ENCODE measurements at places on chromosomes 7 and 10. TPM values are rescaled to one million over a fixed set of nuclear protein-coding genes. Genes with fewer than 3 reads are reported as not detected.

AGFG2 gene
- 19.5 TPM for total RNA-seq

DNA sequence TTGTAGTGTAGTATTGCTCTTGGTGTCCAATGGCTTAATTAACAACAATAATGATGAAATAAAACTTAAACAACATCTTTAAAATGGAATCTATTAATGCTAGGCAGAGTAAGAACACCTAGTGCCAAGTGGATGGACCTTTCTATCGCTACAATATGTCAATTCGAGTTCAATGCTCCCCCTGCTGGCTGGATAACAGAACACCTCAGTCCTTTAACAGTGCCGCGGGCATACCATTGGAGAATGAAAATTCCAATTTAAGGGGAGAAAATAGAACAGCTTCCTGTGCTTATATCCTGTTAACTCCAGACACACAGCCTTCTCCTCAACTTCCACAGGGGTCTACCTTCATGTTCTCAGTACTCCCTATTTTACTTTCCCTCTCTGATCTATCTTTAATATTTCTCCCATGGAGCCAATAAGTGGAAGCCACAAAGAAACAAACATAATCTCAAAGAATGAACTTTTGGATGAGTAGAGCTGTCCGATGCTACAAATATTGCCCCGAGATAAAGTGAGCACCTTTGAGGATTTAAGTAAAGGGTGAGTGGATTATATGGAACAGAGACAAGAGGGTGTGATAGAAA lies 41.4 kb downstream of the COL1A2 start:
- peak; percentile 57 for ATAC-seq

DNA sequence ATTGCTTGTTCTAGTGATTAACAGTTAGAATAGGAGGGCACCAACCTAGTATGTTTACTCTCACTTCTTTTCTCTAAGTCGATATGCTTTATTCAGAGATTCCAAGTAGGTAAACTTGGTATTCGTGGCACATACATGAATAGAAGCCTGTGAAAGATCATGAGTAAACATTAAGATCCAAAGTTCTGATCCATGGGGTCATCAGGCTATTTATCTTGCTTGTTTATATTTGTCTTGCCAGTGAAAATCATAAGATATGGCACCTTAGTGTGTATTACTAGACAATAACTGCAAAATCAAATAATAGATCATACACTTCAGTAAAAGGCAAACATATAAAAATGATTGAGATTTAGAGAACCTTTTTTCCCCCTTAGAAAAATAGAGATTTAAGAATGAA lies 56.5 kb upstream of the LHFPL3 start:
- ATAC-seq, result no peak

DNA sequence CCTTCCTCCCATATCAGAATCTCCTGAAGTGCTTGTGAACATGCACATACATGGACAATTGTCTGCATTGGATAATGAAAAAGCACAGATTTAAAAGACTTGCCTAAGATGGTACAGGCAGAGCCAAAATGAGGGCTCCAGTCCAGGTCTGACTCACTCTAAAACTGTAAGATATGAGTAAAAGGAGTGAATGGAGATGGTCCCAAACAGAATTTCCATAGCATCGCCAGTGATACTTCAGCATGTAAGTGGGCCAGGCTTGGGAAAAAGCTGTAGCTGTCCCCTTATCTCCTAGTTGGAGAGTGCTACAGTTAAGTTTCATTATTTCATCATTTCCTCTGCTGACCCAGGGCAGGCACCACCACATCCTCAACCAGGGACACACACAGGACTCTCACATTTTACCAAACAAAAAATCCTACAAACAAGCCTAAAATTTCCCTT lies 26.4 kb upstream of the IL6 start:
- ATAC-seq, result no peak

GRCh38 chr7:153110606-153111005 lies 351.1 kb downstream of the ACTR3B start:
- no peak for ATAC-seq

- no peak for ATAC-seq
Observed at GRCh38 chr10:30863516-30864210, 168.0 kb downstream of the ZNF438 start.

DNA sequence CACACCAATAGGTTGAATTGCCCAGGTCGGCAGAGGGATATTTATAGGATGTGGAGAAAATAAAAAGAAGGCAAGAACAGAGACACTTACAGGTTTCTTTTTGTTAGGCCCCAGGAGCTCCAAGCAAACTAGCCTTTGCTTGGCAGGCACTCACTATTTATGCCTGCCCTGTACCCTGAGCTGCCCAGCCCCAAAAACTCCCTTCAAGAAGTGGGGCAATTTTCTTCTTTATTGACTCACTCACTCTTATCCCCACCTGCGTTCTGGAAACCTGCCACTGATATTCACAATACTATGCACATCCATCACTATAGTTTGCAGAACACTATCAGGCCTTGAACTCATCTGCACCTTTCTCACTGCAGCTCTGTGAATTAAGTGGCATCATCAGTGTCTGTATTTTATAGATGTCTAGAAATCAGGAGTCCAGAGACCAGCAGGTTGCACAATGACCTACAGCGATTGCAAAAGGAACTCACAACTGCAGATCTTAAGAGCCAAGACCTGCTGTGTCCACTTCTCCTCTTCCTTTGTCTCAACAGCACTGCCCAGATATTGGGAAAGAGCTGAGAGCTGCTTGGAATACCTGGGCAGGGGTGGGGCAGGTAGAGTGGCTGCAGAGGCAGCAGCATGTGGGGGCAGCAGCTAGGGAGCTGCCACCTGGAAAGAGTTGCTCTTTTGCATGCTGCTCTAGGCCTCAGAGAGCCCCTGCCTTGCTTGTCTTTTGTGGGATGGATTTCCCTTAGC lies at the start of gene SFTPD:
TSS of gene SFTPD (minus strand) at position 130 of the 747 bp plus-strand sequence. CDS start 2,446 bp downstream, outside the sequence.
- ATAC-seq, result peak; percentile 63

GRCh38 chr10:132407243-132407746 lies 10.3 kb downstream of the PWWP2B start:
- peak; percentile 20 for ATAC-seq

GRCh38 chr7:98562381-98562823 lies 54.7 kb upstream of the NPTX2 start:
- no peak for ATAC-seq

ZNF239 gene
- total RNA-seq, result 0.64 TPM

LRRC17 gene
- 0.32 TPM for total RNA-seq

- ATAC-seq, result no peak
Observed at GRCh38 chr10:47087667-47088066, 176.4 kb downstream of the PTPN20 start.

GRCh38 chr10:11017570-11018431 lies at the start of gene CELF2:
CELF2 (plus strand) TSS chr10:11017872; CDS start chr10:11018090, 218 bp downstream.
- ATAC-seq, result peak; percentile 70

PURB gene
- total RNA-seq, result 19.4 TPM

DNA sequence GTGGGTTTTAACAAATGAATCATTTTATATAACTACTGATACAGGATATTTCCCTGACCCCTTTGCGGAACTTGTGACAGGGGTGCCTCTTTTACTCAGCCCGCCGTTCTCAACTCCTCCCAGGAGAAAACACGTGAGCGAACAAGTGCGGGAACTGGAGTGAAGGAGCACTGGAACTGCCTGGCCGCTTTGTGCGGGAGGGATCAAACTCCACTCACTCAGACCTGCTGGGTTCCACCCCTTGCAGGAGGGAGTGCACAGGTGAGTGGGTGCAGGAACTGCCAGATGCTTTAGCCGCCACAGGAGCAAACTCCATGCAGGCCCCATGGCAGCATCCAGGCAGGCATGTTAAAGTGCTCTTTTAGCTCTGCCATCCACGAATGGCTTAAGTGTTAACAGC lies 513.4 kb upstream of the GRM3 start:
- ATAC-seq, result no peak

- ATAC-seq, result no peak
Observed at GRCh38 chr7:152459724-152460251, 24.0 kb upstream of the KMT2C start.

GRCh38 chr7:121913947-121914675 lies 41.1 kb downstream of the PTPRZ1 start:
- ATAC-seq, result no peak

DNA sequence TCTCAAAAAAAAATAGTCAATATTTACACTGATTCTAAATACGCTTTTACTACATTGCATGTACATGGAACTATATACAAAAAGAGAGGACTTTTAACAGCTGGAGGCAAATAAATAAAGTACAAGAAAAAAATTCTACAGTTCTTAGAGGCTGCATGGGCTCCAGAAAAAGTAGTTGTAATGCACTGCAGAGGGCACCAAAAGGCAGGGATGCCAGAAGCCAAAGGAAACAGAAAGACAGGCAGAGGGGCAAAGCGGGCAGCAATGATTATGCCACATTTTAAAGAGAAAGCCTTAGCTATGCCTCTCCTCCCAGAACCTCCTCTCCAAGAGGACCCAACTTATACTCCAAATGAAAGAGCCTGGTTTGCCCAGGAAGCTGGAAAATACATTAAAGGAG lies 11.6 kb upstream of the ADCK2 start:
- no peak for ATAC-seq

ERV3-1 gene
- 17.3 TPM for total RNA-seq

DNA sequence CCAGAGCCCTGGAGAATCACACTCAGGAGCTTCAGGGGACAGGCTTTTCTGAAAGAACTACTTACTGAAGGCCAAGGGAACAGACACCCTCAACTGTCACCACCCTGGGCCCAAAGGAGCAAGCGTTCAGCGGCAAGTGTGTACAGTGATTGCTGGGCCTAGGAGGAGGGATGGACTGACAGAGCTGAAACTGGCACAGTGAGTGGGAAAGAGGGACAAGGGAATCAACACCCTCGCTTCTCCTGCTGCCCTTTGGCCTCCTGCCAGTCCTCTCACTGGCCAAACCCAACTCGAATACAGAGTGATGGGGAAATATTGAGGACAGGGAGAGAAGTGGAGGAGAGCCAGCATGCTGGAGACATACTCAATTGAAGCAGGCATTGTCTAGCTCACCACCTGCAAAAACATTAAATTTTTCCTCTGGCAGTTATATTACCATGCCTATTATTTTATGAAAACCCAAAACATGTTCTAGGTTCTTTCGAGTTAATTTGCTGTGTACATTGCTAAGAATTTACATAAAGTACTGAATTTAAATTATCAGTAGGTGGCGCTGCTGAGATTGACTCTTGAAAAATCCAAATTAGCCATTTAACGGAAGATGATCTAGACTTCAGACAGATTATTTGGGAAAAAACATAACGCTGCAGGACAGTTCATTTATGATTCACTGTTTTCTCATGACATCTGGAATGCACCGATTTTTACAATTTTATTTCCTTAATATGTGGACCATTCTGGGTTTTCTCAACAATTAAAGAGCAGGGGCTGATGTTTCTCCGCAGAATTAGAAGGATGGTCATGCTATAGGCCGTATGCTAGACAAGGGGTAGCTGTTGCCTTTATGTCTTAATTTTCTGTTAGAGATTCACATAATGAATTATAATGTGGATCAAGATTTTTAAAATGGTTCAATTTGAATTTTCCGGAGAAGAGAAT lies 14.7 kb upstream of the TMEM236 start:
- ATAC-seq, result no peak

DNA sequence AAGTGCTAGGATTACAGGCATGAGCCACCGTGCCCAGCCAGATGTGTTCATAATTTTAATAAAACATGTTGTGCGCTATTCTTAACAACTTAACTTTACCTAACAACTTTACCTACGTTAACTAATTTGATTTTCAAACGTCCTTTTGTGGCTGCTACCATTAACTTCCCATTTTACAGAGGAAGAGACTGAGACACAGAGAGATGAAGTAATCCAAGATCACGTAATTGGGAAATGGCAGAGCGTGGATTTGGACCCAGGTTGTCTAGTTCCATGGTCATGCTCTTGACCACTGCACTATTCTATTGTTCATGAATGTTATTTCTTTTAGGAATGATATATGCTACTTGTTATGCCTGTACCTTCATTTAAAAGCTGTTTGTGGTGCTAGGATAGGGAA lies 80.3 kb upstream of the MTPN start:
- ATAC-seq, result no peak

DNA sequence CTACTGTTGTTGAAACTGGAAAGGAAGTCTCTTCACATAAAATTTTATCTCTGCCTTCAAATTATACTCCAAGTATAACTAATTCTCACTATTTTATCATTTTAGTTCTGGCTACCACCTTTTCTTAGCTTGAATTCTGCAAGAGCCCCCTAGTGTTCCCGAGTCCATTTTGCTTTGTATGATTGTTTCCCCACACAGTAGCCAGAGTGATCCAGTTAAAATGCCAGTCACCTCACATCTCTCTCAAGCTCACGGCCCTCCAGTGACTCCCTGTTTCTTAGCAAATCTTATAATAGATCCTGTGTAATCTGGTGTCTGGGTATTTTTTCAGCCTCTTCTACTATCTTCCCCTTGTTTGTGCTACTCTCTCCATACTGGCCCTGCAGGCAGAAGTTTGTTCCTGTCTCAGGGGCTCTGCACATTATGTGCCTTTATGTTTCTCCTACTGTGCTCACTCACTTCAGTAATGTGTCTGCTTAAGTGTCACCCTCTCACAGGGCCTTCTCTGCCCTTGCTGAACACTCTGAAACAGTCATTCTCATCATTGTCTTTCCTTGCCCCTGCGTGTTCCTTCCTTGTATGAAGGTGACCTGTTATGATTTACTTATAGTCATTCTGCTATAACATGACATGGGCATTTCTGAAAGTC lies 8.9 kb downstream of the WAC start:
- ATAC-seq, result no peak

IFT22 gene
- total RNA-seq, result 10.4 TPM

DNA sequence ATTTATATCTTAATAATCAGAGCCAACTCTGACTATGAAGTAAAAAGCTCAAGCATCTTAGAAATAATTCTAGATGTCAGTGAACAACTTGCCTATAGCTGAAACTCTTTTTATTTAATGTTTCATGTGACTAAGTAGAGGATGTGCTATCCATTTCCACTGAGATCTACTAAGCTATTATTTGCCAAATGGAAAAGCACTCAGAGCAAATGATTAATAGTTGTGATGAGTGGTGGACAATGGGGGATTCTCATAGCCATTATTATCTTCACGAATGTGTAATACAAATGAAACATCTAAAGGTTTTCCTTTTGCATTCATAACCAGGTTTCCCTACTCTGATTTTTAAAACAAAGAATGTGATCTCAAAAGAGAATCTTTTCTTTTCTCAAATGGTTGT lies 126.6 kb upstream of the GNAI1 start:
- ATAC-seq, result no peak

DNA sequence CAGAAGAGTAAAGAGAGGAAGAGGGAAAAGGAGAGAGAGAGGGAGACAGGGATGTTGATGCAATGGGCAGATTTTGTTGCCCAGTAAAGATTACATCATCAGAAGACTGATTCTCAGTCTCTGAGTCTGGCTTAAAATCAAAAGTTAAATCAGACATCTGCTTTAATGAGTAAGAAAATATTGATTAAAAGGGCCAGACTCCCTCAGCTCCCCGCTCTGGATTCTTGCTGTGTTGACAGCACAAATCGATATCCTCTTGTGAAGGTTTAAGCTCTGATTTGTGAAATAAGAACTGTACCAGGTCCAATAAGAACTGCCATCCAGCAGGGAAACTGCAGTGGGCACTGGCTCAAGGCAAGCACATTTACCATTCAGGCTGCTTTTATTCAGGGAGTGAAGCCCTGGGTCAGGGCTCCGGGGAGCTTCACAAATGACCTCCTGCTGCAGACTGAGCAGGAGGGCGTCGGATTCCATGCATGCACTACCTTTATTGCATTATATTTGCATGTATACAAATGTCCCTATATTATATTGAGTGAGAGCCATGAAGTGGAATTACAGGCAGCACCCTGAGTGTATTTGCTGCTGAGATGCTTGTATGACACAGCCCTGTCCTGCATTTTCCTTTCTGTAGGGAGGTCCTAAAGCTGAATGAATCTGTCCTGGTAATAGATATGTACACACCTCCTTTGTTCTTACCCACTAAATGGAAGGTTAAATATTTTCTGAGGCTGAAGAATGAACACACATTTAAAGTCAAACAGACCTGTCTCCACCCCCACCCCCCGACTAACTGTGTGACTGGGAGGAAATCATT lies 401.5 kb downstream of the REEP3 start:
- ATAC-seq, result no peak

GRCh38 chr10:17171141-17171641 lies 30.3 kb downstream of the TRDMT1 start:
- no peak for ATAC-seq

All from esophagus mucosa (tissue), 1 donor.